ENCODE measurements at places on chromosomes 7 and 10.

DNA sequence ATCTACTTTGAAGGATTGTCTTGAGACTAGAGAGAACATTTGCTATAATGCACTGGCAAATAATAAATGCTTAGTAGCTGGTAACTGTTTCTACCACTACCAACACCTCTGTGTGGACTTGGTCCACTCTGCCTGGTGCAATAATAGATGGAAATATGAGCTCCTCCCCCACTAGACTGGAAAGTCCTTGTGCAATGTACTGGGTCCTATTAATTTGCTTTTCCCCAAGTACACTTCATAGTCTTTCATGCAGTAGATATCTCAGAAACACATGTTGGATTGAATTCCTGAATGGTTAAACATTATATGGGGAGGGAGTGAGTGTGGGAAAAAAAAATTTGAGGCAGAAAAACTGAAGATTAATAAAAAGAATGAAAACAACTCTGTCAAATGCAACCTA, 119.3 kb downstream of the C10orf90 start:
- DNase-seq, result no peak

- DNase-seq, result peak; percentile 19
Measured at GRCh38 chr7:103065667-103066066, 8.9 kb downstream of the FBXL13 start.

- no peak for DNase-seq
Measured at GRCh38 chr7:103148131-103148993, 537 bp downstream of the NAPEPLD start.

GRCh38 chr10:68086011-68086410, 10.9 kb upstream of the HERC4 start:
- no peak for DNase-seq

GRCh38 chr7:43729924-43730248, 563 bp upstream of the COA1 start:
- no peak for DNase-seq

GRCh38 chr7:42238709-42239366, 1.8 kb upstream of the GLI3 start:
- no peak for DNase-seq

- no peak for DNase-seq
Measured at GRCh38 chr10:43867667-43868565, 219.2 kb upstream of the ZNF32 start.

DNA sequence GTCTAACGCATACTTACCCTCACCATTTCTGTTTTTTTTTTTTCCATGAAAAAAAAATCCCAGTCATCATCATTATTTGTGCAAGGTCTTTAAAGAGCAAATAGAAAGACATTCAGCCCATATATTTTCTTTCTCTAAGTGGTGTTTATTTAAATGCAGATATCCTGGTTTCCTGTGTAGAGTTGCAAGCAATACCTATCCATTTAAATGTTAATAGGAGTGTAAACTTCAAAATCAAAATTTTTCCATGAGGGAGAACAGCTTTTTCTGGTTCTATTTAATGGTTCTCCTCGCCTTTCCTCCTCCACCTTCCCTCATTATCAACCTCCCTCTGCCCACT, 120.1 kb upstream of the AGK start:
- no peak for DNase-seq

DNA sequence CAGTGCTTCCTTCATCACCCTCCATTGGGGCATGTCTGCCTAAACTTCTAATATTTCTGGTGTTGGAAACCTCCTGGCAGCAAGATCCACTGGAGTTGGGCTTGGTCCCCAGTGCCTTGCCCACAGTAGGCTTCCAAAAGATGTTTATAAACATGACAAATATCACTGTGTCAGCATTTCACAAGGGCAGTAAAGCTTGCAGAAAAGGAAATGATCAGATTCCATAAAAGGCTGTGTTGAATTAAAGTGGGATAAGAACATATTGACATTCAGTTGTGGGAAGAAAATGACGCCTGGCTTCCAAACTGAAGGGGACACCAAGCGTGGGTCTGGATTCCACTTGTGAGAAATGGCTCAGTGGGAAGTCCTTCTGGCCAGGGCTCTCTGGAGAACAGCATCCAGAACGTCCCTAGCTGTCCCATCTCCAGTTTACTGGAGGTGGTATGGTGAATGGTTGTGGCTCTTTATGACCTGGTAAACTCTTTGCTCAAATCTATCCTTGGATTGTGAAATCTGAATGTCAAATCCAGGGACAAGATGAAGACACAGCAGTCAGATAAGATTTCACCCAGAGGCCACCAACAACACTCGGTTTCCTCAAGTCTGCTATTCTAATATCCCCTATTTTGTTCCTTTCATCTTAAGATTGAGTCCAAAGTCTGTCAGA, 287.2 kb downstream of the TNS3 start:
- DNase-seq, result no peak

DNA sequence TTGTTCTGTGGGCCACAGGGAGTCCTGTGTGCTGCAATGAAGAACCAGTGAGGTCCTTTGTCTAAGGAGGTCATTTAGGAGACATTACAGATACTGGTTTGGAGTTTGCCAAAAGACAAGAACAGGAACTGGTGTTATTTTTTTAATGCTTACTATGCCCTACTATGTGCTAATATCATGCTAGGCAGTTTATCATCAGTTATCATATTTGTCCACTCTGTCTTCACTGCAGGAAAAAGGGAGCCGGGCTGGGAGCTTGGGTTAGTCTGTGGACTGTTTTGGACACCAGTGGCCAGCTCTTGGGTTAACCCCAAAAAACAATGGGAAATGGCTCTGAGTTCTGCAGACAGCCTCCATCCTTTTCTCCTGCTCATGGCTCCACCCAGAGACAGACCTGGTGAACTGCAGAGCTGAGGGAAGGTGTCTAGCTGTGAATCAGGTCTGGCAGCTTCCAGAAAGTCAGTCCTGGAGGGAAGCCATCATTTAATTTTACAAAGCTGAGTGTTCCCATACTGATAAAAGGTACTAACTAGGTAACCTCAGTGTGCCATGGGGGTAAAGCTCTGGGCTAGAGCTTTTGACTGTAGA, 101.2 kb upstream of the ZNF746 start:
- no peak for DNase-seq

- DNase-seq, result peak; percentile 87
Measured at GRCh38 chr7:150778738-150779301, 21.3 kb downstream of the TMEM176B start.

- no peak for DNase-seq
Measured at GRCh38 chr7:151301471-151302462, 39.8 kb upstream of the NUB1 start.

GRCh38 chr7:83130191-83130590, 32.5 kb downstream of the PCLO start:
- no peak for DNase-seq

- peak; percentile 9 for DNase-seq
Measured at GRCh38 chr10:92699518-92700381, 10.0 kb downstream of the HHEX start.

DNA sequence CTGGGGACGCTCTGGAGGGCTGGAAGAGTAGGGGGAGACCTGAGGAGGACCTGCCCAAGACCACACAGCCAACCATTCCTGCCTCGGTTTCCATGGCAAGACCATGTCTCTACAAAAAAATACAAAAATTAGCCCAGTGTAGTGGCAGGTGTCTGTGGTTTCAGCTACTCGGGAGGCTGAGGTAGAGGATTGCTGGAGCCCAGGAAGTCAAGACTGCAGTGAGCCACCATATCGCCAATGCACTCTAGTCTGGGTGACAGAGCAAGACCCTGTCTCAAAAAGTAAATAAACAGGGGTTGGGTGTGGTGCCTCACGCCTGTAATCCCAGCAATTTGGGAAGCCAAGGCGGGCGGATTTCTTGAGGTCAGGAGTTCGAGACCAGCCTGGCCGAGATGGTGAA, 48.7 kb downstream of the CLIP2 start:
- DNase-seq, result no peak

GRCh38 chr10:22086730-22087401, 83.3 kb upstream of the DNAJC1 start:
- no peak for DNase-seq

DNA sequence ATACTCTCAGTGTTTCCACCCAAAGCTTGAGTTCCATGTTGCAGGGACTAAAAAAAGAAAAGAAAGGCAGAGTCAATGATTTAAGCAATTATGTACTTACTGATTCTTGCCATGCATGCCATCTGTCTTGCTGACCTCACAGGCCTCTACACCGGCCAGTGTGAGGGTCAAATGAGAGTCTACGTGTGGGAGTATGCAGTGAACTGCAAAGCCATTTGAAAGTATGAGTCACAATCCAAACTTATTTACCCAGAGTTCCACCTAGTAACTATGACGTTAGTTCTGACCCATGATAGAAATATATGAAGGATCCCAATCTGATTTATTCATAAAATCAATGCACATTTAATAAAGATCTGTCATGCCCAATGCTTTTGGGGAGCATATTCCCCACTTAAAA, 26.5 kb downstream of the PDE1C start:
- no peak for DNase-seq

DNA sequence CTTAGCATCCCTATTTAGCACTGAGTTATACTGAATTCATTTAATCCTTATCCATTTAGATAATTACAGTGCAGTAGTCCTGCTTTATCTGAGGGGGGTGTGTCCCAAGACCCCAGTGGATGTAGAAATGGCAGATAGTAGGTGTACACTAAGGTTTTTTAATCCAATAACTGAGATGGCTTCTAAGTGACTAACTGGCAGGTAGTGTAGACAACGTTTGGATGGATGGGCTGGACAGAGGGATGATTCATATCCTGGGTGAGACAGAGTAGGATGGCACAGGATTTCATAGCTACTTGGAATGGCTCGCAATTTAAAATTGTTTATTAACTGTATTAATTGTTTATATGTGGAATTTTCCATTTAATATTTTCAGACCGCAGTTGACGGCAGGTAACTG, 295.6 kb downstream of the CCDC3 start:
- no peak for DNase-seq

GRCh38 chr7:52715701-52716100, 319.7 kb upstream of the POM121L12 start:
- DNase-seq, result no peak

GRCh38 chr7:71761336-71761735, 629.4 kb downstream of the GALNT17 start:
- DNase-seq, result no peak

DNA sequence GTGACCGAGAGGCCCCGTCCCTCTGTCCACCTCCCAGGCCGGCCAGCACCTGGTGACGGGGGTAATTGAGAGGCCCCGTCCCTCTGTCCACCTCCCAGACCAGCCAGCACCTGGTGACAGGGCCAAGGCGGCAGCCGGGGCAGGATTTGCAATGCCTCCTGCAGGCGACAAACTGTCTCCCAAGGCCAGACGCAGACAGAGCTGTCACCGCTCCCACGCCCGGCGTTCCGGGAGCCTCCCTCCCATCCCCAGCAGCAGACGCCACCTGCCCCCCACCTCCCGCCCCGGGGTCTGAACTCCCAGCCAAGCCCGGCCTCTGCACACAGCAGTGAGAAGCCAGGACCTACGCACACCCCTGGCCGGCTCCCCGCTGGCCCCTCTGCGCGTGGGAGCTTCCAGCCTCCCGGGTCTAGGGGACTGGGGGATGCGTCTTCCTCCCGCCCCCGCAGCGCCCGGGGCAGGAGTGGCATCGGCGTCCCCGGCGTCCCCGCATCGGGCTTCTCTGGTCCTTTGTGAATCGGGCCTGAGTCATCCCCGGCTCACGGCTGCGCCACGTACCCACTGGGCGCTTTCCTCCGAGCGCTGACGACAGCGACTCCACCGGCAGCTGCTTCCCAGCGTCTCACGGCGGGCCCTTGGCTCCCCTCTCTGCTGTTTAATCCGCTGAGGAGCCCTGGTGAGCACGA, 95.1 kb upstream of the DIP2C start:
- peak; percentile 39 for DNase-seq

GRCh38 chr10:87733081-87733480, 73.4 kb downstream of the PAPSS2 start:
- DNase-seq, result no peak

- DNase-seq, result no peak
Measured at GRCh38 chr10:67695555-67695954, 440 bp downstream of the CTNNA3 start.

- no peak for DNase-seq
Measured at GRCh38 chr7:1052031-1052818, 7.9 kb downstream of the GPR146 start.

GRCh38 chr10:8840356-8840755, 785.9 kb downstream of the GATA3 start:
- no peak for DNase-seq

DNA sequence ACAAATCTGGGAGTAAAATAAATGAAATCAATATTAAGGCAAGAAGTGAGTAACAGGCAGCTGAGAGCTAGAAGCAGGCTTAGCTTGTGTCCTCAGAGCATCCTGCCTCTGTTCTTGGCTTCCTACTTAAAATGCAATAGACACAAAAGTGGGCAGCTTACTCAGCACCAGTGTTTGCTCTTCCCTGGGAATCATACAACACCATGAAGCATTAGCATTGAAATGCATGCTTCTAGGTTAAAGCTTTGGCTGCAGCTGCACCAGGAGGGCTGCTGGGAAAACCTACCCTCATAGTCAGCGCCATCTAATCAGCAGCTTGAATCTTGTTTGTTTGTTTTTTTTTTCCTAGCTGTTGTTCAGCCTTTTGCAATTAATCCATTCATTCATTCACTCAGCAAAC, 104.2 kb upstream of the VWC2 start:
- DNase-seq, result no peak

Data from LoVo (cell line).